Thoracic aorta (tissue), 2 donors: ENCODE measurements at places on chromosomes 5 and 9.
A peak's percentile ranks its signal among the peaks of the same experiment; 100 is the strongest.

DNA sequence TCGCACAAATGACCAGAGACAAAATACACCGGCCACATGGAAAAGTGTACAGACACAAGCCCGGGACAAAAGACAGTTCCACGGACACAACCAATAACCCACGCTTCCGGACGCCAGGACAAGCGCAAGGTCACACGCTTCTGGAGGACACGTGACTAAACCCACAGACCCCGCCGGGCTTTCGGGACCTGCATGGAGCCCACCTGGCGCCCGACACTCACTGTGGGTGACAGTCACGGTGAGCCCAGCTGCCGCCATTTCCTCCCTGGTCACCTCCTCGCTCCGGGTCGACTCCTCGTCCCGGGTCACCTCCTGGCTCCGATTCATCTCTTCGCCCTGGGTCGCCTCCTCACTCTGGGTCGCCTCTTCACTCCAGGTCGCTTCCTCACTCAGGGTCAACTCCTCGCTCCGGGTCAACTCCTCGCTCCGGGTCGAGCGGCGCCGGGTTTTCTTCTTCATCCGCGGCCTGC lies 470 bp downstream of the BAG1 start:
- peak; percentile 19 for DNase-seq

- DNase-seq = no peak
Observed at GRCh38 chr9:132059361-132059760, 20.3 kb downstream of the MED27 start.

- DNase-seq = no peak
Observed at GRCh38 chr9:14180960-14181537, 132.9 kb downstream of the NFIB start.

DNA sequence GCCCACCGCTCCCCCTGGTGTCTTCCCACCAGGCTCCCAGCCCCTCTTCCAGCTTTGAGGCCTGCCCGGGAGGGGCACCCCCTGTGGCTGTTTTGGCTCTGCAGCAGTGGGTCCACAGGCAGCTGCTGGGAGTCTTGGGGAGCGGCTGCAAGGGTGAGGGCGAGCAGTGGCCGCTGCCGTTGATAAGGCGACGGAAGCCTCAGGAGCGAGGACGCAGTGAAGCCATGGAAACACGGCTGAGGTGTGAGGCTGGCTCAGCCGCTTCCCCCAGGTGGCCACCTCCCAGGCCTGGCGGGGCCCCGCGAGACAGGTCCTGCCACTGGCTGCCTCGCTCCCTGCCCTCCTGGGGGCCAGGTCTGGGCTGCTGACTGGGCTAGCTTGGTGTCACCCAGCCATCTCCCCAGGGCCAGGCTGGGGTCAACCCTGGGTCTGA lies 41.5 kb downstream of the CXXC5 start:
- no peak for DNase-seq

- no peak for DNase-seq
Observed at GRCh38 chr5:59275510-59276324, 617.8 kb downstream of the PDE4D start.

- no peak for DNase-seq
Observed at GRCh38 chr9:110197330-110198187, 10.4 kb downstream of the C9orf152 start.

- no peak for DNase-seq
Observed at GRCh38 chr5:100818340-100818739, 84.7 kb downstream of the ST8SIA4 start.

DNA sequence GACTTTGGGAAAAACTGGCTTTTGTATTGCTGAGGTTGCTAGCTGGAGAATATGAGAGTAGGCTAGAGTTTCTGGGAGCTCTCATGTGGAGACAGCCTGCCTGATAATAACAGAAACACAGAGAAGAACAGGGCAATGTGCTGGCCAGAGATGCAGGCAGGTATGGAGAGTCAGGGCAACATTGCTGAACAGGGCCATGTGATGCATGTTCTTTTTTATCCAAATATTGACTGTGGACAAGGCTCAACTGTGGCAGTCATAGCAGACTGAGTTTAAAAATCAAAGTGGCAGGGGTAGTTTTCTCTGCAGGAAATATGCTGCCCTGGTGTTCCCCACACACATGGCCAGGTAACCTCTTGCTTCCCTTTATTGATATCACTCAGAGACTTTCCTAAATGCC lies 381.1 kb downstream of the RASEF start:
- DNase-seq = no peak

DNA sequence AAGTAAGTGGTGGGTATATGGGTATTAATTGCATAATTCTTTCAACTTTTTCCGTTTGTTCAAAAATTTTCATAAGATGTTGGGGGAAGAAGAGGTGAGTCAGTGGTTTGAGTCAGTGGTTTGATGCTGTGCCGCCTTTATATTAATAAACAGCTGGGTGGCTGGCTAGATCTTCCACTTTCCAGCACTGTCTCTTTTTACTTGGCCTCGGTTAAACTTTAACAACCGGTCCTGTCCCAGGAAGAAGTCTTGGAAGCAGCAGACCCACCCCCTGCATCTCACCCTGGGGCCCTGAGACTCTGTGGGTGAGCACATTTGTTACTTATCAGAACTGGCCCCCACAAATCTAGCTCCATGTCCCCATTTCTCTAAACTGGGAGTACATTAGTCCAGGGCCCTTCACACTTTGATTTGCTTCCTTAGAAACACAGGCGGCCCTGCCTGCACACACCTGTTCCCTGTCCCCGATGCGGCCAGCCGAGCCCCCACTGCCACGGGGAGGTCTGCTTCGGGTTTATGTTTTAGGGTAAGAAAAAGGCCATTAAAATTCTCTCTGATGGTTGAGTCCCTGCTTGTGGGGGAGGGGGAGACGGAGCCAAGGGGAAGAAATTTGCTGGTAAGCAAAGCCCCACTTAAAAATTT lies 90.7 kb downstream of the PTCH1 start:
- no peak for DNase-seq

GRCh38 chr9:136404801-136405136 lies 4.8 kb upstream of the SNAPC4 start:
- no peak for DNase-seq

DNA sequence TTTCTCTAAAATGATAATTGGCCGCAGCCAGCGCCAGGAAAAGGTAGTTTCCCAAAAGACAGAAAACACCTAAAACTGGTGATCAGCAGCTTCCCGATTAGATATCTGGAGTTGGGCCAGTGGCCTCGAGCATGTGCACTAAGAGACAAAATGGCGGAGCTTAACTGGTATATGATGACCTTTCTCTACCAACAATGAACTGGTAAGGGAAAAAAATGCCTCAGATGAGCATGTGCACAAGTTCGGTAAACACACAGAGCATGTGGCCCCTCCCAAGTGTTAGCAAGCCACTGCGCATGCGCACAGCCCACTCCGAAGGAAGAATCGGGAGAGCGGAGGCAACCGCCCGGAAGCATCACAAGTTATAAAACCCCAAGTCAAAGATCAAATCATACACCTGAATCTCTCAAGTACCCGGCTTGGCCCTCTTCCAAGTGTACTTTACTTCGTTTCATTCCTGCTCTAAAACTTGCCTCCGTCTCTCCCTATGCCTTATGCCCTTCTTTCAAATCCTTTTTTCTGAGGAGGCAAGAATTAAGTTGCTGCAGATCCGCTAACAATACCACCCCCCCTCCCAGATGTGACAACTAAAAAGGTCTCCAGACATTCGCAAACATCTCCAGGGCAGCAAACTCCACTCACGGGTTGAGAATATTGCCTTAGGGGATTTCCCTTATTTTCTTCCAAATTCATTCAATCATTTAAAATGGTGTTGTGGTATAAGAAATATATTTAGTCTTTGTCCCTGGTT lies 15.0 kb upstream of the PTBP3 start:
- DNase-seq = peak; percentile 25

GRCh38 chr5:176671890-176672747 lies 24.8 kb downstream of the TSPAN17 start:
- no peak for DNase-seq

- no peak for DNase-seq
Observed at GRCh38 chr5:110258460-110259216, 467.8 kb downstream of the TMEM232 start.

DNA sequence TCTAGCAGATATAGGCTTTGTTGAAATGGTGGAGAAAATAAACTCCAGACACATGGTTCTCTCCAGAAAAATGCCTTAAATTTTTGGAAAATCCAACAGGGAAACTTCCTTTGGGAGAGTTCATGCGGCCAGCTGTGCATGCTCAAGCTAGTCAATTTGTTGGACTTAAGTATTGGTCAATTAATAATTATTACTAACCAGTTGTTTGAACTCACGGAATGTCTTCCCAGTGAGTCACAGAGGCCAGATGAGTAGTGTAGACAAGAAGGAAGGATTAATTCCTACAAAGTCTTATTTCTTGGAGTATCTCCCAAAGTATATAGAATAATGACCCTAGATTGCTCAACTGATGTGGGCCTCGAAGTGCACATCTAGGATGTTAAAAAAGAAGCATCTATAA lies 103.6 kb downstream of the MACIR start:
- no peak for DNase-seq

DNA sequence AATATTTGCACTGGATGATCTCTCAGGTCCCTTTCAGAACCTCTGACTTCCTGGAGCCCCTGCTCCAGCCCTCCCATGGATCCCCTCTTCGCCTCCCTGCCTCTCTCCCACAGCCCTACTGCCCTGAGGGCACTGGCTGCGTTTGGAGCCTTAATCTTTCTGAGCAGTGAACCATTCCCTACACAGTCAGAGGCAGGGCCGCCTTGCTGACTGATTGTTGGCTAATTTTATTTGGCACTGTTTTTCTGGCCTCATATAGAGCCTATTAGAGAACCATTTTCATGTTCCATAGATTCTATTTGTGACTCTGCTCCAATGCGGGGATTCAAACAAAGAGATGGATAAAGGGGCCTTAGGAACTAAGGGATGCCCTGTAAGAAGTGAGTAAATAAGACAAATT lies 91.1 kb downstream of the BRINP1 start:
- DNase-seq = no peak

DNA sequence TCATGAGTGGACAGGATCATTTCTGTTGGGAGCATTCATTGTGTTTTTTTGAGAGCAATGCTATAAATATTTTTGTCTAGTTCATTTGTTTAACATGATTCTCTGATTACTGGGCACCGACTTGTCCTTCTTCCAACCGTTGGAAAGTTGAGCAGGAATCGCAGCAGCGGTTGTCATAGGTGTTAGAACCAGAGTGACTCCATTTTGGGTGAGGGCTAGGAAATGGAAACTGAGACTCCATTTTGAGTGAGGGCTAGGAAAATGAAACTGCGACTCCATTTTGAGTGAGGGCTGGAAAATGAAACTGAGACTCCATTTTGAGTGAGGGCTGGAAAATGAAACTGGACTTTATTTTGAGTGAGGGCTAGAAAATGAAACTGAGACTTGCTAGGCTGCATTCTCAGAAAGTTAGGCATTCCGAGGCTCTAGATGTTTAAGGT lies 100.6 kb downstream of the ICE1 start:
- DNase-seq = no peak

DNA sequence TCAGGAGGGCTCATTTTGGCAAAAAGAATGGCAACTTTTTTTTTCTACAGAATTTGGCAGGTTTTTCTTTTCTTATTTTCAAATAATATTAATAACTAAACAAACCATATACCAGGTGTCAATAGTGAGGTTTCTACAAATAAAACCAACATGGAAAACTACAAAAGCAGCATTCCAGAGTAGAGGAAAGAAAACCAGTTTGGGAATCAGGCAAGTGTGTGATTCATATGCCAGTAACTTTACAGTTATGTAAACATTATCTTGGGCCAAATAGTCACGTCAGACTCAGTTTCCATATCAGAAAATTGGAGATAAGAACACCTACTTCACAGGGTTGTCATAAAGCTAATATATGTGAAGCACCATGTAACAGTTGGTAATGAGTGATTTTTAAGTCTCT lies 51.7 kb downstream of the FBXW11 start:
- no peak for DNase-seq

- DNase-seq = no peak
Observed at GRCh38 chr5:158133369-158133768, 274.4 kb upstream of the CLINT1 start.

- no peak for DNase-seq
Observed at GRCh38 chr9:8401961-8402705, 602.6 kb upstream of the DMAC1 start.

DNA sequence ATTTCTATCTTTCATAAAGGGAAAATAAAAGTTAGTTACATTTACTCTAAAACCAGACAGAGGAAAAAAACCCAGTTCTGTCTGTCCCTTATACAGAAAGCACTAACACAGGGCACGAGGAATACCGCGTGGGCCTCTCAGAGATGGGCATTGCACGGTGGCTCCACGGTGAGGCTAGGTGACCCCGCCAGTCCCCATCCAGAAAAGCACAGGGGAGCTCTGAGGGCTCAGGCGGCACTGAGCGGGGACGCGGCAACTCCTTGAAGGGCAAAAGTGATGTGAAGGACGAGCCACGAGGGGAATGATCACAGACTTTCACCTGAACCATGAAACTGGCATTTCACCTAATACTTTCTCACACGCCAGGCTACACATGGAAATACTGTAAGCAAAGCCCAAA lies 35.7 kb upstream of the FBXW11 start:
- no peak for DNase-seq

GRCh38 chr9:14769230-14769571 lies 46.7 kb upstream of the CER1 start:
- DNase-seq = no peak

DNA sequence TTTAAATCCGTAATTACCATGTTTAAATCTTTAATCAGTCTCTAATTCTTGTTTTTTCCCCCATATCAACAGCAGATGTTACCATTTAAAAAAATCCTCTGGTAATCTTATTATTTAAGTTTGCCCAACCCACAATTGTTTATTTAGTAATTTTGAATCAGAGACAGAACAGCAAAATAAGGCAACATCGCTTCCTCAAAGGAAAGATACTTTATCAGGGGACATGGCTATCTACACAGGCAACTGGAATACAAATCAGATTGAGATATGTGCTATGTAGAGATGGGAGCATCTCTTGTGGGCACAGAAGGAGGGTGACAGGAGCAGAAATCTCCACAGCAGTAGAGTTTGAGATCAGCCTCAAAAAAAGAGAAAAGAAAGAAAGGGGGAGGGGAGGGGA lies 674.4 kb downstream of the SEMA5A start:
- no peak for DNase-seq

DNA sequence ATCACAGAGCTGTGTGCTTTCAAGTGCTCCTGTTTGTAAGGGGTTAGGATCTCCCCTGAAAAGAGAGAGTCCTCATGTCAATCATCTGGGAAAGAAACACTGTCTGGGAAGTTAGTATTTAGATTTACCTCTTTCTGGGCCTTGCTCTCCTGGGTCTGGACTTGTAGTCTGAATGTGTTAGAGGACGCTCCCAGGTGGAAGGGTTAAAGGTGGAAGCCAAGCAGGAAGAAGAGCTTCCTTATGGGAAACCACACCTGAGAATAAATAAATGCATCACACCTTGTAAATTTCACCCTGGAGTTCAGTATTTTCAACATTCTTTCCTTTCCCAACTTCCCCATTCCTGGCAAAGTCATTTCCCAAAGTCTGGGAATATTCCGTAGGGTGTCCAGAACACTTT lies 1.3 kb downstream of the PLGRKT start:
- DNase-seq = no peak

DNA sequence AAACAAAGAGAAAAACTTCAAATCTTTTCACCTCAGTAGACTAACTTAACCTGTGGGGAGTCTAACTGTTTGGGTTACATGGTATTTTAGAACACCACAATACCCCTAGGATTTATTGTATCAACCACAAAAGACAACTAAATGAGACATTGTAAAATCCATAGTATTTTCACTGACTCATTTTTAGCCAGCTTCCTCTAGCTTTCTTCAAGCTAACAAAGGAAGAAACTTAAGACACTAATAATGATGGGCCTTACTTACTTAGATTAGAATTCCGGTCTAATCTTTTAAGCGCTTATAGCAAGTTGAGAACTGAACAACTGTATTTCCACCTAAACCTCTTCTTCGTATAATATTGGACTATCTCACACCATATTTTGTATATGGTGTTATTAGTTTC lies 529.3 kb downstream of the DMRTA1 start:
- DNase-seq = no peak
